Stimulated activated CD4-positive, alpha-beta T cell treated with anti-CD3 and anti-CD28 coated beads, TNF-alpha, amount 100 ng/mL, for 24 hours (primary cell): ENCODE measurements at places on chromosomes 2 and 18.

DNA sequence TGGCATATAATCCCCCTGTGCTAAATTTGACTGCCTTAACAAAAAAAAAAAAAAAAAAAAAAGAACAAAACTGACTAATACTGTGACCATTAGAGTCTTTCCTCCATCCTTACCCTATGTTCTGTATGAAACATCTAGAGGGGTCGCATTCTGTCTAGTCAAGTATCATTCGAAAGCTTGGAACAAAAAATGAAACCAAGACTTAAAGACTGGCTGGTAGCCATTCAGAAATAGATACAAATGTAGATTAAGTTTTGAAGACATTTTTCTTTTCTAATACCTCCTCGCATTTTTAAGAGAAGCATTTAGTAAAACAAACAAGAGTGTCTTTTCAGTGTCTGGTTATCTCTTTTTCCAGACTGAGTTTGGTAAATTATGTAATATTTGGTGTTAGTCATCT, 66.7 kb downstream of the SPATS2L start:
- DNase-seq: no peak

GRCh38 chr2:228408529-228409227, 227.2 kb upstream of the SPHKAP start:
- DNase-seq: no peak

DNA sequence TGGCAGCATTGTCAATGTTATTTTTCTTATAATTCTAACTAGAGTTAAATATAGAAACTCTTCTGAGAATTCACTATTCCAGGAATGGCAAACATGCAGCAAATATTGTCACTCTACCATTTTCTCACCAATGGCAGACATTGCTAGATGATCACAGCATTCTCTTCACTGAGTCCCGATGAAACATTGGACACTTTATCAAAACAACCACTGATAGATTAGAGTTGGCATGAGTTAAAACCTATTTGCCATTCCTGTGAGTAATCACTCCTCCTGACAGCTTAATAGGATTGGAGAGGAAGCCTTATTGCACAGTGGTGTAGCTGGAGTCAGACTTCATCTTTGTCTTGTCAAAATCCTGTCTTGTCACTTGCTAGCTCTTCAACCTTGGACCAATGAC, 163.9 kb upstream of the THUMPD2 start:
- no peak for DNase-seq

DNA sequence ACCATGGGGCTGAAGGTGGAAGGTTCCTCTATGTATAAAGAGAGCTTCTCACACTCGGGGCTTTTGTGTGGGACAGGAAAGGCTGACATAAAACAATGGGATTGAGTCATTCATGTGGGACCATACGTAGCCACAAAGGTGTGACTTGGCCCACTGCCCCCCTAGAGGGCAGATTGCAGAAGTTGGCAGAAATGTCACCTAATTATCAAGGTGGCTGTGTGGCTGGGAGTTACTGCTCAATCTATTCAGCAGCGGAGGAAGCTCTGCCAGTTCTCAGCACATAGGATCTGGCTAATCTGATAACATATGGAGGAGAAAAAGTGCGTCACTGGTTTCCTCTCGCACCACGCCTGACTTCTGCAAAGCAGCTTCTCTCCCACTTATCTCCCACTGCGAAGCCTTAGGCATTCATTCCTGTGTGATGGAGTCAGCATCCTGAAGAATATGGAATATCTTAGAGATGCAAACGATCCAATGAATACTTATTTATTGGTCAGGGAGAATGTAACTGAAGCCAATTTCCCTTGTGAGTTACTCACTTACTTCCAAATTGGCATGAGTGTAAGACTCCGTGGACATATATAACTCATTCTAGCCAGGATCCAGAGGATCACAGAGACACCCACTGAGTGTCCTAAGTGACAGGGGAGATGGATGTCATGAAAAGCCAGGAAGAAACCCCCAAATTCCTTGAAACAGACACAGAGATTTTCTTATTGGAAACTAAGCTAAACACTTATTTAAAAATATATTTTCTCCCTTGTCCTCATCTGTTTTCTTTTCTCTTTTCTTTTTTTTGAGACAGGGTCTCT, 344.8 kb downstream of the TGIF1 start:
- DNase-seq: no peak

DNA sequence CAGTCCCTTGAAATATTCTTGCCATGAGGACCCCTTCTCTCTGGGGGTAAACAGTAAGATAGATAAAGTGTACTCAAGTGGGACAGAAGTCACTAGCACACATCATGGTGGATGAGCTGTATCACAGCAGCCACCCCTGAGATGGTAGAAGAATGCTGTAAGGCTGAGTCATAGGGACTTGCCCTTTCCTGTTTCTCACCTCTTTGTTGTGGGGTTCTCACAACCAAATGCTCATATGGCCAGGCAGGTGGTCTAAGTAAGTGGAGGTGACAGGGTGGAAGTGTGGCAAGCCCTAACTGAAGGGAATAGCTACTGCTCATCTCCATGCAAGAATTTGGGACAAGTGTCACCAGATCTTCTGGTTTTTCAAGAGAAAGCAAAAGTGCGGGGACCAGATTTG, 202.7 kb upstream of the SLC14A2 start:
- no peak for DNase-seq

GRCh38 chr18:24022161-24022560, 7.6 kb downstream of the TTC39C start:
- DNase-seq: no peak

- DNase-seq: no peak
These were observed 3.4 kb downstream of the ACVR1C start for GRCh38 chr2:157625296-157625695.

DNA sequence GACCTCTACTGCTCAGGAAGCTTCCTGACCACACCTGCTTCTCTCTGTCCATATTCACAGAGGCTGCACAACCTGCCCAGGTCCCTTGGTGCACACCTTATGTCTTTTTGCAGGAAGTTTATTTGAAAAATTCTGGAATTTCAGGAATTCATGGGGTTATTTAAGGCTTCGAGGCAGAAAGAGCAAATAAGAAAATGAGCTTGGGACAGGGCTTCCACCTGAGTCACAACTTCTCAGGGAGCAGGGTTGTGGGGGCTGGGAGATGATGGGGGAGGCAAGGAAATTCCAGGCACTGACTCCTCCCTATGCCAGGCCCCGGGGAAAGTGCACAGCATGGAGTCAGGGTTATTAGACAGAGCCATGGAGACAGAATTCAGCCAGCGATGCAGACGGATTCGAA, 57.7 kb downstream of the INHBB start:
- no peak for DNase-seq

- no peak for DNase-seq
These were observed 400.1 kb downstream of the PARD3B start for GRCh38 chr2:204945376-204945775.

- no peak for DNase-seq
These were observed 26.4 kb upstream of the ATRAID start for GRCh38 chr2:27185331-27186026.

GRCh38 chr2:171452773-171453172, 18.7 kb downstream of the DCAF17 start:
- DNase-seq: no peak
